Eye (tissue), 1 donor: ENCODE measurements at places on chromosomes 13 and 19.

GRCh38 chr13:105220063-105220462, 1315.4 kb downstream of the EFNB2 start:
- no peak for DNase-seq

DNA sequence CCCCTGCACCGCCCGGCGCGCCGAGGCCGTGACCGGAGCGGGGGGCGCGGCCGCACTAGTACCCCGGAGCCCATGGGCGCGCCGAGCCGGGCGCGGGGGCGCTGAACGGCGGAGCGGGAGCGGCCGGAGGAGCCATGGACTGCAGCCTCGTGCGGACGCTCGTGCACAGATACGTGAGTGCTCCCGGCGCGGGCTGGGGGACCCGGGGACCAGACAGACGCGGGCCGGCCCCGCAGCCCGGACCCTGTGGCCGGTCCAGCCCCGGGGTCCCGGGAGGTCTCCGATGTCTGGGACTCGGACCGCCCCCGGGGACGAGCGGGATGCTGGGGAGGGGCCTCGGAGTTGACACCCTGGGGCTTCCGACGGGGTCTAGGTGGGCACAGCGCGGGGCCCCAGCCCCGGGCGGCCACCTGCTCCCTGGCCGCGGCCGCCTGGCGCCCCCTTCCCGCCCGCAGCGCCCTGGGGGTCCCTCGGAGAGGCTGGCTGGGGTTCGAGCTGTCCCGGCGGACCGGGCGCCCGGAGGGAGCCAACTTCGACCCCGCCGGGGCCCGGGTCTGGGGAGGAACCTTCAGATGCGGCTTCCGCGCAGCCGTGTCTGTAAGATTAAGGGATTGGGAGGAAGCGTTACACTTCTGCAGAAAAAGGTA, 568 bp downstream of the ATP11A start:
- DNase-seq, result peak; percentile 82

DNA sequence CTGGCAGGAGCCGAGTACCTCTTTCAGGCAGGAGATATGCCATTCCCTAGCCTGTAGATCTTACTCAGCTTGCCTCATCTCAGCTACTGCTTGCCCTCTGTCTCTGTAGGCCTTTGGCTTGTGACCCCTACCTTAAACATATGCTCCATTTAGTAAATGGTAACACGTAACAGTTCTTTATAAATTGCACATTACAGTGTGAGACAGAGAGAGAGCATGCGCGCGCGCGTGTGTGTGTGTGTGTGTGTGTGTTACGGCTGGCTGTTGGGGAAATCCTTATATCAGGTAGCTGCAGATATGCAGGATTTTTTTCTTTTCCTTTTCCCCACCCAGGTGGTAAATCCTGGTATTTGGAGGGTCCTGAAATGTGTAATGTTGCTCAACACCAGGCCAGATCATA, 4.2 kb downstream of the SPINT2 start:
- DNase-seq, result peak; percentile 25

DNA sequence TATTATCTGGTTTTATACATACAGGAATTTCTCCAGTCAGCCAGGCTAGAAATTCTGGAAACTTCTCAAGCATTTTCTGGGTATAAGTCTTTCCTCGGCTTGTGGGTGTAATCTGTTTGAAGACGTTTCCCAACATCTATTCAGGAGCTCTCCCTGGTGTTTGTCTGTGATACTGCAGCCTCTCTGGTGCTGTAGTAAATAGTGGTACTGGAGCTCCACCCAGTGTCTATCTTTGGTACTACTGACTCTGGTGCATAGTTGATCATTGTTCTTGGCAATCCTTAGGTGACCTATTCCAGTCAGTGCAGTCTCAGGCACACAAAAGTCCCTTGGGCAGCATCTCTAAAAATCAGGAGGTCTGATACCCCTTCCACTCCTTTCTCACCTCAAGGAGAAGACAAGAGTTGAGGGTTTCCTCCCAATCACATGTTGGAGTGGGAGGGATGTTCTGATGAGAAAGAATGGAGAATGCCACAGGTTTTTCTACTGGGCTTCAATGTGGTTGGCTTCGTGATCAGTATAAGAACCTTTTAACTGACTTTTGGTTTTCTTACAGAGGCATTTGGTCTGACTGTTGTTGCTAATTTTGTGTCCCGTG, 115.5 kb downstream of the CYSLTR2 start:
- DNase-seq, result peak; percentile 94

- peak; percentile 53 for DNase-seq
Measured at GRCh38 chr19:55379174-55379573, 2.5 kb downstream of the TMEM190 start.

- peak; percentile 42 for DNase-seq
Measured at GRCh38 chr19:56699552-56699951, 28.0 kb upstream of the ZNF835 start.

- no peak for DNase-seq
Measured at GRCh38 chr13:27353166-27353583, 71.2 kb upstream of the GTF3A start.

GRCh38 chr19:1494115-1494815, 3.3 kb downstream of the REEP6 start:
- DNase-seq, result no peak

- DNase-seq, result no peak
Measured at GRCh38 chr19:6568816-6569215, 22.1 kb downstream of the CD70 start.
